SK-N-MC (cell line): ENCODE measurements at places on chromosomes 16 and 17.

DNA sequence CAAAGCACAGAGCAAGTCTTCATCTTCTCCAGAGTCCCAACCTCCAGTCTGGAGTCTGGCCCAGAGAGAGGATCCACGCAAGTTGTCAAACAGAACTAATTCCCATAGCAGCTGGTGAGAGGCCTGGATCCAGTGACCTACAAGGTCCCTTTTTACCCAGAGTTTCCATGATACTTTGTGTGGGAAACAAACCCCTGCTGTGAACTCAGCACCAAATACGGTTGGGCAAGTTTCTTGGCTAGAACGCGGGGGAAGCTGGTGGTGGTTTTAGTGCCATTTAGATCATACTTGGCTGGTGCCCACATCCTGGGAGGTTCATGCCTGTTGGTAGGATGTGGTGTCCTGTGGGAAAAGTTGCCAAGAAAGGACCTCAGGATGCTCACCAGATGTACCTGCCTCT is 18.1 kb downstream of the TMC7 start:
- DNase-seq, result no peak

GRCh38 chr16:61915569-61915968 is 120.7 kb downstream of the CDH8 start:
- no peak for DNase-seq

GRCh38 chr16:52318302-52319009 is 228.5 kb downstream of the TOX3 start:
- no peak for DNase-seq

DNA sequence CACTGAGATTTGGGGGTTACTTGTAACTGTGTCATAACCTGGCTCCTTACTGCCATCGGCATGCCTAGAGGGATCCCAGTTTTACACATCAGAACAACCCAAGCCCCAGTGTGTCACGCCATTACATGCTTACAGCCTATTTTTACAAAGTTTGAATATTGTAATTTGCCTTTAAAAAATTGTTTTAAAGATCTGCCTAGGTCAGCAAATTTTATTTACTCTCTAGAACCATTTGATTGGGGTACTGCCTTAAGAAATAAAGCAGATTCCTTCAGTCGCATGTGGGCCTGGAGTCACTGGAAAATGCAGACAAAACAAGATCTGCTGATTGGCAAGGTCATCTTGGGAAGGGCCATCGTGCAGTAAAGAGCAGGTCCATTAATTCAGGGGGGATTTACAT is 566.9 kb downstream of the WWOX start:
- no peak for DNase-seq

GRCh38 chr16:524274-525040 is 3.1 kb upstream of the CAPN15 start:
- no peak for DNase-seq

GRCh38 chr16:52592778-52593177 is 45.8 kb upstream of the TOX3 start:
- no peak for DNase-seq

DNA sequence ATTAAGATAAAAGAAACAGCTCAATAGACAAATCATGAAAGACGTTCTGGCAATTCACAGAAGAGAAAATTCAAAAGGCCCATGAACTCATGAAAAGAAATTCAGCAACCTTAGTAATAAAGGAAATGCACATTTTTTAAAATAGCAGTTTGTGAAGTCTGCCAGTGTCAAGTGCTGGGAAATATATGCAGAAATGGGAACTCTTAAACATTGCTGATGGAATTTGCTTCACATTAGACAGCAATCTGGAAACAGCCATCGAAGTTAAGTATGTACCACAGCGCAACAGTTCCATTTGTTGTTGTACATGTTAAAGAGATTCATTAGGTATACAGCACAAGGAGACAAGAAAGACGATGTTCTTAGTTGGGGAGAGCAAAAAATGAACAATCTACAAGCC is 319.4 kb upstream of the SALL1 start:
- DNase-seq, result no peak

- DNase-seq, result no peak
Measured at GRCh38 chr17:70563281-70563820, 394.0 kb downstream of the KCNJ2 start.

GRCh38 chr16:86614699-86615098 is 36.4 kb downstream of the FOXL1 start:
- no peak for DNase-seq

- DNase-seq, result no peak
Measured at GRCh38 chr16:73505577-73505976, 457.6 kb upstream of the ZFHX3 start.

GRCh38 chr17:49858796-49859195 is 10.9 kb upstream of the TAC4 start:
- DNase-seq, result no peak

DNA sequence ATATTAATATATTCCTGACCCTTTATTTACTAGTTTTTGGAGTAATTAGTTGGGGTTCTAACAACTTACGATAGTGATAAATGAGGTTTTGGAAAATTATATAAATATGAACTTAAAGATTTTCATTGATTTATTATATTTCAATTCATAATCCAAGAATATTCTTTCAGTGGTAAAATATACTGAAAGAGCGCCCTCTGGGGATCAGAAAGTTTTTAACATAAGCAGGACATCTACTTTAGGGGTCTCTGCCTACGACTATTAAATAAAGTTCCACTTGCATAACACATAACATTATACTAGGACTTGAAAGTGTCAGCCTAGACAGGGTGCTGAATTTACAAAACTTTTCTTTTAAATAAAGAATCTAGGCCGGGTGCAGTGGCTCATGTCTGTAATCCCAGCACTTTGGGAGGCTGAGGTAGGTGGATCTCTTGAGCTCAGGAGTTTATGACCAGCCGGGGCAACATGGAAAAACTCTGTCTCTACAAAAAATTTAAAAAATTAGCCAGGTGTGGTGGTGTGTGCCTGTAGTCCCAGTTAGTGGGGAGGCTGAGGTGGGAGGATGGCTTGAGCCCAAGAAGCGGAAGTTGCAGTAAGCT is 15.6 kb downstream of the RFWD3 start:
- no peak for DNase-seq

DNA sequence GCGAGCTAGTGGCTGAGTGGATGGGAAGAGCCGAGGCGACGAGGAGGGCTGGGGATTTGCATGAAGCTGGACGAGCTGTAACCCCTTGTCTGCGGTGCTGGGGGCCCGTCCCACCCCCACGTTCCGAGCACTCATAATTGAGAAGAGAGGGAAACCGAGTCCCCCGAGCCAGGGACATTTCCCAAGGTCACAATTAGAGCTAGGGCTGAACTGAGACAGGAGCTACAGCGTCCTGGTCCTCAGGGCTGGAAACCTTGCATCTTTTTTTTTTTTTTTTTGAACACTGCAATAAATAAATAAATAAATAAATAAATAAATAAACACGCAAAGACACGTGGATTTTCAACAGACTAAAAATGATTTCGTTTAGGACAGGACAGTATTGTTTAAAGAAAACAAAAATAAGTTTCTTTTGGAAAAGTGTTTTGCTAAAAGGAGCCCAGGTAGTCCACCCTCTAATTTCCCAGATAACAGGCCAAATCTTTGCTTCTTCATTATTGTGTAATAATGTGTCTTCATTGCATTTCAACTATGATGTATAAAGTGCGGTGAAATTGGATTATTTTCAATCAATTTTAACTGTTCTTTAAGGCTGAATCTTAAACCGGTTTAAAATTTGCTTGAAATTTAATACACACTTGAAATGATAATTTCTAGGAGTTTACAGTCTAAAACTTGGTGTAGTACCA is 992 bp downstream of the GDPD1 start:
- DNase-seq, result no peak

DNA sequence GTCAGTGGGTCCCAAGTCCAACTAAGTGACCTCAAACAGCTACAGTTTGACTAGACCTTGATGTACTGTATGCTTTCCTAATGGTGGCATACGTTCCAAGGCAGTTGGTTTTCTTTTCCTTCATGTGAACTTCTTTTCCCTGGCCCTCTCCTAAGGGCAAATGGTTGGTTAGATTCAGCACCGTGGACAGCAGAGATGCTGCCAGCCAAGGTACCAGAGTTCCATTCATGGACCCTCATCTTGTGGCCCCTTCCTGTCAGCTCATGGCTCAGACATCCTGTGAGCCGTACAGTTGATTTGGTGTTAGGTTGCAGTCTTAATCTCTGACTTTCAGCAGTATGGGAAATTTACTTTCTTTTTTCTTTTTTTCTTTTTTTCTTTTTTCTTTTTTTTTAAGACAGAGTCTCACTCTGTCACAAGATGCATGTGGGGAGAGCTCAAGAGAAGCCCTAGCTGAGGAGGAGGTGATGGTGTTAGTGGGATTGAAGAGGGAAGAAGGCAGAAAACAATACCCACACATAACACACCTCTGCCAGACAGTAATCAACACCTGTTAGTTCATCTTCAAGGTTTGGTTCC is 122.4 kb downstream of the USP31 start:
- DNase-seq, result peak; percentile 45

DNA sequence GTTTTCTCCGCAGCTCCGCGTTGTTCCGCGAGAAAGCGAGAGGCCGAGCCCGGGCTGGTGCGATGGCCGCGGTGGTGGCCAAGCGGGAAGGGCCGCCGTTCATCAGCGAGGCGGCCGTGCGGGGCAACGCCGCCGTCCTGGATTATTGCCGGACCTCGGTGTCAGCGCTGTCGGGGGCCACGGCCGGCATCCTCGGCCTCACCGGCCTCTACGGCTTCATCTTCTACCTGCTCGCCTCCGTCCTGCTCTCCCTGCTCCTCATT is 404 bp downstream of the EMC6 start:
- DNase-seq, result no peak

- no peak for DNase-seq
Measured at GRCh38 chr16:48617711-48618148, 7.8 kb upstream of the N4BP1 start.

- DNase-seq, result no peak
Measured at GRCh38 chr17:21677126-21677910, 15.0 kb upstream of the KCNJ18 start.

DNA sequence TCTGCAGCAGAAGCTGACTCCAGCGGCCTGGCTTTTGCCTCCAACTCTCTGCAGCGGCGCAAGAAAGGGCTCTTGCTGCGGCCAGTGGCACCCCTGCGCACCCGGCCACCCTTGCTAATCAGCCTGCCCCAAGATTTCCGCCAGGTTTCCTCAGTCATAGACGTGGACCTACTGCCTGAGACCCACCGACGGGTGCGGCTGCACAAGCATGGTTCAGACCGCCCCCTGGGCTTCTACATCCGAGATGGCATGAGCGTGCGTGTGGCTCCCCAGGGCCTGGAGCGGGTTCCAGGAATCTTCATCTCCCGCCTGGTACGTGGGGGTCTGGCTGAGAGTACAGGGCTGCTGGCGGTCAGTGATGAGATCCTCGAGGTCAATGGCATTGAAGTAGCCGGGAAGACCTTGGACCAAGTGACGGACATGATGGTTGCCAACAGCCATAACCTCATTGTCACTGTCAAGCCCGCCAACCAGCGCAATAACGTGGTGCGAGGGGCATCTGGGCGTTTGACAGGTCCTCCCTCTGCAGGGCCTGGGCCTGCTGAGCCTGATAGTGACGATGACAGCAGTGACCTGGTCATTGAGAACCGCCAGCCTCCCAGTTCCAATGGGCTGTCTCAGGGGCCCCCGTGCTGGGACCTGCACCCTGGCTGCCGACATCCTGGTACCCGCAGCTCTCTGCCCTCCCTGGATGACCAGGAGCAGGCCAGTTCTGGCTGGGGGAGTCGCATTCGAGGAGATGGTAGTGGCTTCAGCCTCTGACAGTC is 1.3 kb downstream of the PARD6A start:
- no peak for DNase-seq

DNA sequence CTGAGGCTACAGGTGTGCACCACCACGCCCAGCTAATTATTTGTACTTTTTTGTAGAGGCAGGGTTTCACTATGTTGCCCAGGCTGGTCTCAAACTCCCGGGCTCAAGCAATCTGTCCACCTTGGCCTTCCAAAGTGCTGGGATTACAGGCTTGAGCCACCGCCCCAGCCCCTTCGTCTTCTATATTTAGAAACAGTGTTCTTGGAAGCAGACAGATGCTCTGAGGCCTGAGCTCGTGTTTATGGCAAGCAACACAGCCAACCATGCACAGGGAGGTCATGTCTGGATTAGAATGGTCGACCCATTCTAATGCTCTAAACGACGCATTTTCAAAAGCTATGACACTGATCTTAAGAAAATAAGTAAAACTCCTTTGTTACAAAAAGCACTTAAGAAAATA is 16.6 kb downstream of the TMEM204 start:
- no peak for DNase-seq

GRCh38 chr16:73916829-73917594 is 379.6 kb upstream of the PSMD7 start:
- DNase-seq, result no peak

- peak; percentile 51 for DNase-seq
Measured at GRCh38 chr16:29877266-29877961, 14.4 kb upstream of the CDIPT start.

DNA sequence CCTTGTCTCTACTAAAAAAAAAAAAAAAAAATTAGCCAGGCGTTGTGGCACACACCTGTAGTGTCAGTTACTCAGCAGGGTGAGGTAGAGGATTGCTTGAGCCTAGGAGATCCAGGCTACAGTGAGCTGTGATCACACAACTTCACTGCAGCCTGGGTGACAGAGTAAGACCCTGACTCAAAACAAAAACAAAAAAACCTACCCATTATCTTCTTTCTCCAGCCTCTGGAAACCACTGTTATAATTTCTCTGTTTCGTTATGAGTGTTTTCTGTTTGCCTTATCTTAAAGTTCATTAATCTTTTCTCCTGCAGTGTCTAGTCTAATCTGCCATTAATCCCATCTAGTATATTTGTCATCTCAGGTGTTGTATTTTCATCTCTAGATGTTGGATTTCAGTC is 18.6 kb upstream of the CLTC start:
- no peak for DNase-seq

GRCh38 chr17:54945671-54946070 is 22.8 kb downstream of the COX11 start:
- no peak for DNase-seq

- no peak for DNase-seq
Measured at GRCh38 chr16:88349153-88349902, 33.4 kb upstream of the ZNF469 start.

DNA sequence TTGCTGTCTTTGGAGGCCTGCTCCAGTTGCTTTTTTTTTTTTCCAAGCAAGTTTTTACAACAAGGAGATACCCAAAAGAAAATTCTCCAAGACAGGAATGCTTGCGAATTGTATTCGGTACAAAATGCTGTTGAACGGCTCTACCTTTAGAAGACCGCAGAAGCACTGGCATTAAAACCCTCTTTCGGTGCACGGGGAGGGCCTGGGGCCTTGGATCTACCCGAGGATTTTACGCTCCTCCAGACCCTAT is 1.3 kb upstream of the HELZ start:
- no peak for DNase-seq

DNA sequence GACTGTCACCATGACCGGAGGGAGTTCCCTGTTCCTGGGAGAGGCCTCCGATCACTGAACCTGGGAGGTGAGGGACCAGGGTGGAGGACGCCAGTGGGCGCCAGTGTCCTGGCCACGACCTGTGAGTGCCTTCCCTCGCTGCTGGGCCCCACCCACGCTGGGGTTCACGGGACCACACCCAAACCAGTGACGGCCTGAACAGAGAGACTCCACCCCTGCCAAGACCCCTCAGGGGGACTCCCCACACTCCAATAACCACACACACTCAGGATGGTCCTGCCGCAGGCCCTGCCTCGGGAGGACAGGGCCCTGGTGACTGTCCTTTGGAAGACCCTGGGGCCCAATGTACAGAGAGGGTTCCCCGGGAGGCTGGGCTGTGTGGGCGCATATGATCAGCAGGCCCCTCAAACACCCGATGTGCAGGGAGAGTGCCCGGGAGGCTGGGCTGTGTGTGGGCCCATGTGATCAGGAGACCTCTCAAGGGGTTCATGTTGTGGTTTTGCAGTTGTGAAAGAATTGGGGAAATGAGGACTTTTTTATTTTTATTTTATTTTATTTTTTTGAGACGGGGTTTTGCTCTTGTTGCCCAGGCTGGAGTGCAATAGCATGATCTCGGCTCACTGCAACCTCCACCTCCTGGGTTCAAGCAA is 26.6 kb downstream of the TPSD1 start:
- no peak for DNase-seq
